ENCODE measurements at places on chromosomes 2 and 18. TPM values are rescaled to one million over a fixed set of nuclear protein-coding genes. Genes with fewer than 3 reads are reported as not detected.

Gene FTCDNL1
- polyA plus RNA-seq = 1.1 TPM

Gene DLGAP1
- polyA plus RNA-seq = 3.9 TPM

Gene TYW5
- 13.9 TPM for polyA plus RNA-seq

Gene UGT1A9
- polyA plus RNA-seq = 5.2 TPM

Gene DQX1
- polyA plus RNA-seq = 0.19 TPM

Gene ERBB4
- 54.3 TPM for polyA plus RNA-seq

Gene ADRA2B
- polyA plus RNA-seq = 6.3 TPM

- no peak for DNase-seq
These were observed 8.6 kb downstream of the LYPD6B start for GRCh38 chr2:149047118-149047517.

DNA sequence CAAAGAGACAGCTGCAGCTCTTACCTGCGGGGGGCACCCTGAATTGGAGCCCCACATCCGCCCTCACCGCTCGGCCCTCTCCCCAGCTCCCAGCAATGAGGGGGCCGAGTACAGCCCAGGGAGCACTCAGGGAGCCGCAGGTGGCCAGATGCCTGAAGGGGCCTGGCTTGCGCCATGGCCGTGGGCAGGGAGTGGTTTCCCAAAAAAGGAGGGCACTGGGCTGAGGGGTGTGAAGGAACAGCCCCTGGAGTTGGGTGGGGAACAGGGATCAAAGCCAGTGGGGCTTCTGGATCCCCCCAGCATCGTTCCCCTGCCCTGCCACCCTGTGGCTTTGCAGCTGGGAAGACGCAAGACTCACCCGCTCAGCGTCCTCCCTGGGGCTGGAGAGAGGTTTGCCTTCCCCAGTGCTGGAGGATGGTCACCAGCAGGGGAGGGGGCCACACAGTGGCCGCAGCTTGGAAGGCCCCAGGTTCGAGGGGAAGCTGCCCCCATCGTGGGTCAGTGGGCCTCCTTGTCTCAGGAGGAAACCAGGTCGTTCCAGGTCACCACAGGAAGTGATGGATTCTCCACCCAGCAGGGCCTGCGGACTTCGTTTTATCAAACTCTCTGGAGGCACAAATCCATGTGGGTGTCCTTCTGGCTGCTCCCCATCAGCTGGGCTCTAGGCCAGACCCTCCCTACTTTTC, 68.2 kb upstream of the HPCAL1 start:
- DNase-seq = no peak

GRCh38 chr2:204486805-204487204, 58.5 kb upstream of the PARD3B start:
- no peak for DNase-seq

DNA sequence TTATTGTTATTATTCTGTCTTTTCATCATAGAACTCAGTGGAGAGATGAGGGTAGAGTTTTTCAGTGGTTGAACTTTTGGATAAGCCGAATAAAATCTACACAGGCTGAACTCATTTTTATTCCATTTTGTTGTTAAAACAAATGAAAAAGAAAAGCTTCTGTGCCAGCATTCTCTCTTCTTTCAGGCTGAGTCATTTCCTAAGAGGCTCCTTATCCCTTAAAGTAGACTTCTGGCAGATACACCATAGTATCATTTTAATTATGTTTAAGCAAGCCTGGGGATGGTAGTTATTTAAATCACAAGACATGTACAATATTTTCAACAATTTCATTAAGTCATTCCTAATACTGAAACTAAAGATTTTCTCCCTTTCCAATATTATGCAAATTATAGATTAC, 1364.0 kb upstream of the NRXN1 start:
- DNase-seq = no peak

DNA sequence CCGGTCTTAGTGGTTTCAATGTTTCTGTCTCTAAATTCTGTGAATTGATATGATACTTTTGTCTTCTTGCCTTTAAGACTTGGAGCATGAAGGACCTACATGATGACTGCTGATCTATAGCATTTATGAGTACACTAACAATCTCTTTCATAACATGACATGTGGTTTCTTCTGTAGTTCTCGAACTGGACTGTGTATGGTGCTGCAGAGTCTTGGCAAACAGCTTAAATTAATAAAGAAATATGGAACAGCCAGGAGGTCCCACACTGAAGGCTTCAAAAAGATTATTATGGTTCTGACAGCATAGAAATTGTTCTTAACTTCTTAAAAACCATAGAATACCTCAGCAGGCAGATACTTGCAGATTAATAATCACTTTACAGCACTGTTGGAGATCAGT, 145.0 kb downstream of the DCC start:
- no peak for DNase-seq

- no peak for DNase-seq
These were observed 270.3 kb downstream of the AGPS start for GRCh38 chr2:177662895-177663294.

DNA sequence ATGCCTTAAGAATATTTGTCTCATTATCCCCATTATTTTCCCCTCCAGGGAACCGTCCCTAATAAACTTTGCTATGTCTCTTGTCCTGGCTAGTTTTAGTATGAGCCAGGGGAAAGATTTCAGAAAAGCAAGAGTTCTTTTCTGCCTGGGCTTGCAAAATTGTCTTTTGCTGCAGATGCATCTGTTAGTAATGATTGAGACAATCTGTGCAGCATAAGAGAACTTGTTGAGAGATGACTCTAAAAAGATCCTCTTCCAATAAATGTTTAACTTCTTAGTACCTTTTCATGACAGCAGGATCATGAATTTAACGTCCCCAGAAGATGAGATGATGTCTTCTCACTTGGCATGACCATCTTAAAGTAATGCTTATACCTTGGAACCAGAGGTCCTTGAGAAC, 172.5 kb upstream of the CREB1 start:
- no peak for DNase-seq

DNA sequence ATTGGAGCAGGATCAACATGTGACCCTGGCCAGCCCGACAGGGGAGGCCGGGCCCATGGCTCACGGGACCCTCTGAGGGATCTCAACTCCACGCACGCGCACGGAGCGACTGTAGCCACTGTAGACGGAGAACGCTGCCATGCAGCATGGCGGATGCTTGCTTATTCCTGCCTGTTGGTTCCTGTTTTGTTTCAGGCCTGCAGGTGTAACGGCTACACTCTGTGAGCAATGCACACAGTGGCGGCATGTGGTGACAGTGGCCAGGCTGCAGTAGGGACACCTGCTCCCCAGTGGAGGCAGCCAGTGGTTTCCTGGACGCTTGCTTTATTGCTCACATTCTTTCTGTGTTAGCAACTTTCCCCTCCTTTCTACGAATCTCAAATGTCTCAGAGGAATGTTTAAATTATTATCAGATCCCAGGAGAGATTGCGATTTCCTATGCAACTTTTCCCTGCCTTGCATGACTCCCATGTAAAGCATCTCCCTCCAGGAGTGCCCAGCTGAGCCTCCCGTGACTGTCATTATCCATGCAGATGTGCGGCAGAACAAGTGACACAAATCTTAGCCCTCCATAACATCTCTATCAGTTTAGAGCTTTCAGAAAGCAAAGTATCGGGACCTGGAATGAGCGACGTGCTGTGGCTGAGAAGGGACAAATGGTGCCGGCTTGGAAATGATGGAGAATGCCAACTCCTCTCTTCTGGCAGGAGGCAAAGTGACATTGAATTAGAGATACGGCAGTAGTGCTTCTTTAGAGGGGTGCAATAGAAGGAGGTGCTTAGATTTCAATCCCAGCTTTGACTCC, 209.7 kb downstream of the ASB1 start:
- no peak for DNase-seq

DNA sequence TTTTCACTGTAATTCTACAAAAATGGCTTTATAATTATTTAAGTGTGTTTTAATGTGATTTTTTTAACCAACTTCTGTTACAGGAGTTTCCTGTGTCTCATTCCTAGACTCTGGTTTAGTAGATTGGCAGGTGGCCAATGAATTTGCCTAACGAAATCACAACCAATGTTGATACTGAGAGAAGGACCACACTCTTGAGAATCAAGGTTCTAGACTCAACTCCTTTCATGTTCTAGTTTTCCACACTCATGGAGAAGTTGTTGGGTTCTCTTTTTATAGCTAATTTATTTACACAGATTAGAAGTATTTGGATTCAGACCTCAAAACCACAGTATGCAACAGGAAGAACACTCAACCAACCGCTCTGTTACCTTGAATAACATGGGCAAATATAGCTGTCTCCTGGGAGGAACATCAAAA, 22.6 kb upstream of the USP34 start:
- no peak for DNase-seq

DNA sequence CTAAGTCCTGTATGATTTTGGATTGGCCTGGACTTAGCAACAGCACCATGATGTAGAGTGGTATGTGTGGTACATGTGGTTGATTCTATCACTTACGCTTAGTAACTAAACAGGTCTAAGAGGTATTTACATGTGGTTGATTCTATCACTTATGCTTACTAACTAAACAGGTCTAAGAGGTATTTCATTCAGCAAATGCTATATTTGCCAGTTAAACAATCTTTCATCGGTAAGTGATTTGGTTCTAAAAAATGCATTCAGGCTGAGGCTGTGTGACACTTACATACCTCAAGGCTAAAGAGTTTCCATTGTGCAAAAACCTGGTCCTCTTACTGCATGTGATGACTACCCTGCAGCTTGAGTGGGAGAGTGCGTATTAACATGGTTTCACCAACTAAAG, 13.1 kb downstream of the EIF4E2 start:
- no peak for DNase-seq

- no peak for DNase-seq
These were observed 118.3 kb downstream of the CMPK2 start for GRCh38 chr2:6747433-6747832.
